ENCODE measurements at places on chromosomes 2 and 18.

DNA sequence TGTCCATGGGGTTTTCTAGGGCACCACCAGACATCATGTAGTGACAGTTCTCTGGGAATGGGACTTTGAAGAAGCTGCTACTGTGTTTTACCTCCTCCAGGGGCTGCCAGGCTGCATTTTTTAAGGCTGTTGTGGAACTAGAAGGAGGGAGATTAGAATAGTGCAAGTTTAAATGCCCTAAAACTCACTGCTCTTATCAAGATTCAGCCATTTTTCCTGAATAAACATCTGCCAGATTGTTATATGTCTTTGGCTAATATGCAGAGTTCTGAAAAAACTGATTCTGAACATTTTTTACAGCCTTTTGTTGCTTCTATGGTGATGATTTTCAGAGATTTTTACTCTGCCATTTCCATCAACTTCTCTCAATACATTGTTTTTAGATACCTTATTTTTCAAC lies 8.6 kb upstream of the EPB41L5 start:
- DNase-seq = no peak

DNA sequence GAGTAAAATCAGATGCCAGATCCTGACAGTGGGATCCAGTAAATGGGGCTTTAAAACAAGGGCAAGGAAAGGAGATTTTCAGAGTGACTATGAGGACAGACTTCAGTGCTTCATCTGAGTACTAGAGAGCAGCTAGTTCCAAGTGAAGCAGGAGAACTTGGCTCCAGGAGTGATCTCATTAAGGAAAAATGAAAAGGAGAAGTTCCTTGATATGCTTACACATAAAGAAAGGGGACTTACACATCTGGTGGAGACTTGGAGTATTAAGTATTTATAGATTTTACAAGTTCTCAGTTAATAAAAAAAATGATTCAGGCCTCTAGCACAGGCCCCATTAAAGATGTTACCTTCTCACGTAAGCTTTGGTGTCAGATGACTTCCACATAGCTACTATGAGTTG lies 105.8 kb downstream of the ICOS start:
- no peak for DNase-seq

GRCh38 chr2:241933179-241933911 lies 63.8 kb downstream of the RTP5 start:
- DNase-seq = no peak

DNA sequence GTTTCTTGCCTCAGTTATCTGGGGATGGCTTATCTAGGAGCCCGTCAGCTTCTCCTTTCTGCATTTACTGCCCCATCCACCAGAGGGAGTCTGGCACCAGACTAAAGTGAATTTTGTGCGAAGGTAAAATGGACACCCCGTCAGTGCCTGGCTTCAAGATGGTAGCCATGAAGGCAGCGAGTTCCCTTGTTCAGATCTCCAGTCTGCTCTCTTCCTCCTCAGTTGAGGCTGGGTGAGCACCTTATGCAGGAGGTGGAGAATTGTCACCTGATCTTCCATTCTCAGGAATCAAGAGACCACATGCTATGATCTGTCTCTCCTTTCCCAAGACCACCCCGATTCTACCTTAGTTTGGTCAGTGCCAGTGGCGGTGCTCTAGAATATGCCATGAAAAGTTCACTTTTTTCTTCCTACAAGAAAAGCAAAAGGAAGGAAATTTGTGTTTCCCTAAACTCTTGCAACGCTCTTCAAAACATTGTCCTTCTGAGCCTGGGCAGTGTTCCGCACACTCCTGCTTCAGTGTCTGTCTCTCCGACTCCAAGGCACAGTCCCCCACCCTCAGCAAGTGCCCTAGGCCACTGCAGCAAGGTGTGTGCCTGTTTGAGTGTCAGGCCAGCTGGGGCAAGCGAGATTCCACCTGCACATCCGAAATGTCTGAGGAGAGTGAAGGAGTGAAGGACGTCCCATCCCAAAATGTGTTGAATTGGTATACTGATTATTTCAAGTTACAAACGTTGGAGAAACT lies 168.6 kb downstream of the SS18 start:
- DNase-seq = peak; percentile 25

DNA sequence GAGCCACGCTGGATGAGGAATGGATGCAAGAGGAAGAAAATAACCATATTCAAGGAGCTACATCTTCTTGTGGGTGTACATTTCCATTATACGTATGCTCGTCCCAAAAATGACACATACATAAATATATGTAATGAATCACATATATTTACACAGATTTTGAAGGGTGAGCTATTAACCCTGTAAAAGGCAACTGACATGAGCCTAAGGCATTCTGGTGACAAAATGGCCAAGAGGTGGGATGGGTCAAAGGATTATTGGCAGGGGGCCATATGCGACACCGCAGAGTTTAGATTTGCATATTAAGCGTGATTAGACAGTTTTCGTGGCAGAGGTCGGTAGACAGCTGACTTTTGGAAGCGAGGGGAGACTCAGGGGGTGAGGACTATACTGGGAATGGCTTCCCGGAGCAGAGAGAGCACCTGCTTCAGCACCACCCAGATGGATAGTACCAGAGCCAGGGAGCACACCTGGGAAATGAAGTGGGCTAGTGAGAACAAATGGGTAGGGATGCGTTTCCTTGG lies 431 bp upstream of the CNRIP1 start:
- no peak for DNase-seq

Measured in H1 (cell line).